ENCODE measurements at places on chromosomes 12 and 14.
A peak's percentile ranks its signal among the peaks of the same experiment; 100 is the strongest.

DNA sequence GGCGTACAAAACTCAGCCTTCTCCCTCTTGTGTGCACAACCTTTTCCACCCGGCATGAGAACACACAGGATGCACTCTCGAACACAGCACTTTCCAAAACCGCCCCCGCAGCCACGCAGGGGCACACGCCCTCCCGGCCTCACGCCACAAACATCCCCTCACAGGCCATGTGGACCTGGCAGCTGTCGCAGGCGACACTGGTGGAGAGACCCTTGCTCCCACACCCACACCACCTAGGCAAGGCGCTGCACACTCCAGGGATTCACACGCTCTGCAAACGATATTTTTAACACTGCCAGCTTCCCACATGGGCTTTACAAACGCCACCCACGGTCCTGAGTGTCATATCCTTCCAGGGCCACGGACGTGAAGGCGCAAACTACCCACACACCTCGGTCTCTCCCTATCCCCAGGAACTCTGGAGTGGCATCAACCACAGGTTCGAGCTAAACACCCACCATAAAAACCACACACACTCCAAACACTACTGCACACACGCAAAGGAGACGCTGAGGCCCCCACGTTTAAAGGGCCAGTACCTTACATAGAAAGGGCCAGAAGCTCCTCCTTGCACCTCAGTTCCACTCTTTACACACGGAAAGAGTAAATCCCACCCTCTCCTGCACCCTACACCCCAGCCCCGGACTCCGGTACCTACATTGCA is 12.4 kb upstream of the ITGB7 start:
- peak; percentile 81 for DNase-seq

DNA sequence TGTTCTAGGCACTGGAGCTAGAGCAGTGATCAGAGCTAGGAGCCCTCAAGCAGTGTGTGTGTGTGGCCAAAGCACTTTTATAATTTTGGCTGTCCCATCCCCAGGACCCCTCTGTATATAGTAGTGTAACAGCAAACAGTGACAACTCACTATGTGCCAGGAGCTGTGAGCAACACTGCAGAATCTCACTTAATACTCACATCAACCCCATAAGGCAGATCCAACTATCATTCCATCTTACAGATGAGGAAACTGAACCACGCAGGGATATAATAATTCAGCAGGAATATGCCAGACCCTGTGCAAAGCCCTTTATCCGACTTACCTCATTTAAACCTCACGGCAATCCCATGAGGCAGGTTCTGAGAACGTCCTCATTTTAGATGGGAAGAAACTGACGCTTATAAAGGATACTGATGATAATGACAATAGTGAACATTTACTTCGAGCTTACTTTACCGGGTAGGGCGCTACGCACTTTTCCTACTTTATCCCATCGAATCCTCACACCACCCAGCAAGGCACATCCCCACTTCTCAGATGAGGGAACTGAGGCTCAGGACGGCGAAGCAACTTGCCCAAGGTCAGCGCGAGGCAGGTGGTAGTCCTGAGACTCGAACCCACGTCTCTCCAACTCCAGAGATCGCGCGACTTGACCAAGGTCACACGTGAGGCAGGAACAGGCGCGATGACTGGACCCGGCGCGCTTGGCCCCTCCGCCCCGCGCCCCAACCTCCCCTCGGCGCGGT is 687 bp downstream of the RAB35 start:
- DNase-seq: peak; percentile 49

DNA sequence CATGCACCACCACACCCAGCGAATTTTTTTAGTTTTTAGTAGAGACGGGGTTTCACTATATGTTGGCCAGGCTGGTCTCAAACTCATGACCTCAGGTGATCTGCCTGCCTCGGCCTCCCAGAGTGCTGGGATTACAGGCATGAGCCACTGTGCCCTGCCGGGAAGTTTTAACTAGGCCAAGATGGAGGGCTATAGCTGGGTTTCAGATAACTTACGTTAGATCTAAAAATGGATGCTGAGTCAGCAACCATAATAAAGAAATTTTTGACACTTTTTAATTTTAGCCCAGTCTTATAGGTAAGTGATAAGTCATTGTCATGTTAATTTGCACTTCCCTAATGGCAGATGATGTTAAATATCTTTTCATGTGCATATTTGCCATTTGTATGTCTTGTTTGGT is 14.4 kb downstream of the ZDHHC17 start:
- no peak for DNase-seq

- DNase-seq: no peak
Observed at GRCh38 chr14:101234244-101234937, 326.9 kb upstream of the DIO3 start.

GRCh38 chr12:15741082-15741481 is 48.1 kb downstream of the EPS8 start:
- DNase-seq: no peak

DNA sequence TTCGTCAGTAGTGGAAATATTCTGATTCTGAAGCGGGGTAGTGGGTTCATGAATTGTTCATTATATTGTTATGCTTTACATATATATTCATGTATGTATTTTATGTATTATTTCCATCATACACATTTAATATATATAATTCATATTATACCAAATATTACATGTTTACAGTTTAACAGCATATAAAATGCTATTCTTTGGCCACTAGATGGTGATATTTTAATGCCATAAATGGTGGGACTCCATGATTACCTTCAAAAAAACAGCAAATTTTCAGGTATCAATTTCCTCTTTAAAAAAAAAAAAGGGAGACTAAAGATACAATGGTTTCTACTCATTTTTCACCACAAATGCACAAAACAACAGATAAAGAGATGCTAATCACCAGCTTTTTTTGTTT is 41.0 kb downstream of the BDKRB1 start:
- DNase-seq: no peak

- DNase-seq: no peak
Observed at GRCh38 chr12:59149995-59150642, 229.8 kb upstream of the LRIG3 start.

DNA sequence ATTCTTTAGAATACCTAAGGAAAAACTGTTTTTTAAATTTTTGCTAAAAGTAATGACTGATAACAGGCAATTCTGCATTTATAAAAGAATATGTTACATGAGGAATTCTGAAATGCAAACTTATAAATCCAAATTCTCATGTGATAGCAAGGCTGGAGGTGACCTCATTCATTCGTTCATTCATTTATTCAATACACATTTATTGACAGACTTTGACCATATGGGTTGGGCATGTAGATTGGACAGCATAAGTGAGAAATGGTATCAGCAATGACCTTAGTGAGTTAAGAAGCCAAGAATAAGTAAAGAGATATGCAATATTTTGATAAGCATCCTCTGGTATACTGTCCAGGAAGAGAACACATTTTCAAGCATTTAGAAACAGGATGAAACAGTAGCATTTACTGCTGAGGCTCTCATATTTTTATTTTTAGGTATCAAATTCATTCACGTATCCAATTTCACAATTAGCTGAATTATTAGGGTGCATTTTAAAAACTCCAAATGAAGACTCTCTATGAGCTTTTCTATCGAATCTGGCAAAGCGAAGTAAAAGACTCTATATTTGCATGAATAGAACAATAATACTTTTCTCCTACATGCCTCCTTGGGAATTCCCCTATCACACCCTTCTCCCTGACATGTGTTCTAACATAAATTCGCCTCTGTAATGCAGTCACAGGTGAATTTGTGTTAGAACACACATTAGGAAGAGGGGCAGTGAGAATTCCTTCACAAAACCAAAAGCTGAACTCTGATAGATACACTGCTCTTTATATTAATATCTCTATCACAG is 49.9 kb downstream of the PEBP1 start:
- DNase-seq: no peak

DNA sequence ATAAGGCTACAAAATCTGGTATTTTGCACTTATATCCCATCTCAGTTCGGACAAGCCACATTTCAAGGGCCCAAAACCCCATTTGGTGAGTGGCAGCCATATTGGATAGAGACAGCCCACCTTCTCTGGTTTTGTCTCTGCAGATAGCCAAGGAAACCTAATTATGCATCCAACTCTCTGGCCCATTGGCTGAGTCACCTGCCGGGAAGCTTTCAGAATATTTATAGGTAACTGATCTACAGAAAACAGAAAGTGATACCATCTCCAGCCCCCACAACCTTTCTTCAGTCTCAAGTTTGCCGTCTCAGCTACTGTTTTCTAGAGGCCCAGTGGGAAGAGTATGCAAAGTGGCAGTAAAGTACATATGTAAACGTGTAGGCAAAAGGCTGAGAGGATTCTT is 33.7 kb upstream of the PPP1CC start:
- peak; percentile 74 for DNase-seq

DNA sequence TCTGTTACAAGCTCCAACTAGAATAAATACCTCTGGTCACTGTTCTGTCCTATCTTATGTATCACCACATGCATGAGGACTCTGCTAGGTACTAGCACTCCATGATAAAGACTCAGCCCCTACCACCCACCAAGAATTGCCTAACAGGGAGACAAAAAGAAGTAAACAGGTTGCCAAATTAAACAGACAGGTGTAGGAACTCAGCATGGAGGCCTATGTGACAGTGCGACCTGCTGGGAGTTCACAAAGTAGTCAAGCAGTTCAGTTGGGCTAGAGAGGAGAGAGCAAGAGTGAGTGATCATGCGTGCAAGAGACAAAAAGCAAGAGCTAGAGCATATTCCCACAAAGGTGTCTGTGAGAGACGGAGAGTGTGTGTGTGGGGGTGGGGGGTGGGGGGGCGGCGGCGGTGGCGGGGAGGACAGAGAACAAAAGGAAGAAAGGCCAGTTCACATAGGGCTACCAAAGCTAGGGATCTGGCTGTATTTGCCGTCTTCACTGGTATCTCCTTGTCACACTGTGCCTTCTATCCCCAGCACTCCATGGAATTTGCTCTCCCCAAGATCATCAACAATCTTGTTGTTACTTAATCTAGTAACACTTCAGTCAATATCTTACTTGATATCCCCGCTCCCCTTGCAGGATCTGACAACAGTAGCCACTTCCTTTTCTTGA is 81.2 kb downstream of the SPPL3 start:
- DNase-seq: no peak

All from stimulated activated CD4-positive, alpha-beta T cell treated with anti-CD3 and anti-CD28 coated beads, Interleukin-2, amount 100 ng/mL, for 24 hours (primary cell).